ENCODE measurements at places on chromosomes 16 and 17. TPM values are rescaled to one million over a fixed set of nuclear protein-coding genes. Genes with fewer than 3 reads are reported as not detected.

Gene TBC1D3D
- polyA plus RNA-seq, result 3.6 TPM

Gene IGFALS
- not detected for polyA plus RNA-seq

Gene PITPNM3
- 0.45 TPM for polyA plus RNA-seq

Gene HSD17B1
- 1.4 TPM for polyA plus RNA-seq

Gene APRT
- polyA plus RNA-seq, result 107 TPM

Gene ADGRG3
- not detected for polyA plus RNA-seq

Gene RGS9
- polyA plus RNA-seq, result 2.0 TPM

Gene UBB
- 1,944 TPM for polyA plus RNA-seq

Gene FOXC2
- 1.6 TPM for polyA plus RNA-seq

Gene MILR1
- polyA plus RNA-seq, result 5.1 TPM

Gene ZNF624
- 1.7 TPM for polyA plus RNA-seq

Gene RNF135
- 14.6 TPM for polyA plus RNA-seq

Gene KRT35
- polyA plus RNA-seq, result not detected

Gene SMARCD2
- 58.3 TPM for polyA plus RNA-seq

Gene SHCBP1
- polyA plus RNA-seq, result 12.3 TPM

Gene EIF1
- 549 TPM for polyA plus RNA-seq

Gene DNAJA3
- 32.8 TPM for polyA plus RNA-seq

Gene SRL
- polyA plus RNA-seq, result 0.05 TPM

Gene GNG13
- polyA plus RNA-seq, result not detected

Gene ITGAL
- polyA plus RNA-seq, result not detected

Gene CUEDC1
- polyA plus RNA-seq, result 21.6 TPM

Gene HSD11B2
- polyA plus RNA-seq, result not detected

Gene SLC2A4
- polyA plus RNA-seq, result 0.15 TPM

Gene CCL1
- not detected for polyA plus RNA-seq

Gene GUCY2D
- polyA plus RNA-seq, result not detected

Gene DPEP2
- polyA plus RNA-seq, result not detected

Gene CACNA1H
- 2.1 TPM for polyA plus RNA-seq

Gene SCGB1C2
- not detected for polyA plus RNA-seq

Gene KCNJ2
- polyA plus RNA-seq, result 1.7 TPM

Gene ITGB3
- polyA plus RNA-seq, result 30.9 TPM

Gene DNAH17
- polyA plus RNA-seq, result not detected
